ENCODE measurements at places on chromosomes 2 and 18.

GRCh38 chr2:26976237-26976636 lies 5.8 kb downstream of the MAPRE3 start:
- DNase-seq, result no peak

GRCh38 chr2:20179755-20180594 lies 45.0 kb downstream of the SDC1 start:
- no peak for DNase-seq

GRCh38 chr2:10332402-10333246 lies 29.9 kb downstream of the HPCAL1 start:
- DNase-seq, result no peak

DNA sequence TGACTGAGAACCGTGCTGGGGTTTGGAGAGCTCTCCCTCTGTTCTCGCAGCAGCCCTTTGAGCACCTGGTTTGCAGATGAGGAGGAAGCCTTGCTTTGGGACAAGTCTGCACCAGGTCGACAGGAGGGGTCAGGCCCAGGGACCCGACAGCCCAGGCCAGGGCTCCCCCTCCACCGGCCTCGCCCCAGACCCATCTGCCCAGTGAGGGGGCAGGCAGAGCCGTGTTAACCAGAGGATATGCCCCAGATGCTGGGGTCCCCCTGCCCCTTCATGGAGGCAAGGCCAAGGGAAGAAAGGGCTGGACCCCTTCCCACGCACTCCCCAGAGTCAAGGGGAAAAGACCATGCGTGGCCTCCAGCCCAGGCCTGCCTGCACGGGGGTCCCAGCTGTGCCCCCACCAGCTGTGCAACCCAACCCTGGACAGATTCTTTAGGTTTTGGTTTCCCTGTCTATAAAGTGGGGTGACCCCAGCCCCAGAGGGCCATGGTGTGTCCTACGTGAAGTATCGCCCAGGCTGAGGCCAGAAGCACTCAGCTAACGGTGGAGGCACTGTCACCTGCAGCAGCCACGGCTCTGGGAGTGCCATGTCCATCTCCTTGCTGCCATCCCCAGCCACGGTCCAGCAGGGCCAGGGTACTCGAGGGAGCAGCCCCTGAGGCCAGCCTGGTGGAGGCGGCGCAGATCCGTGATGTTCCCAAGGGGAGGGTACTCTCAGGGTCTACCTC lies 4.8 kb upstream of the SNED1 start:
- DNase-seq, result no peak

- DNase-seq, result no peak
Observed at GRCh38 chr2:10003206-10004125, 39.9 kb upstream of the KLF11 start.

DNA sequence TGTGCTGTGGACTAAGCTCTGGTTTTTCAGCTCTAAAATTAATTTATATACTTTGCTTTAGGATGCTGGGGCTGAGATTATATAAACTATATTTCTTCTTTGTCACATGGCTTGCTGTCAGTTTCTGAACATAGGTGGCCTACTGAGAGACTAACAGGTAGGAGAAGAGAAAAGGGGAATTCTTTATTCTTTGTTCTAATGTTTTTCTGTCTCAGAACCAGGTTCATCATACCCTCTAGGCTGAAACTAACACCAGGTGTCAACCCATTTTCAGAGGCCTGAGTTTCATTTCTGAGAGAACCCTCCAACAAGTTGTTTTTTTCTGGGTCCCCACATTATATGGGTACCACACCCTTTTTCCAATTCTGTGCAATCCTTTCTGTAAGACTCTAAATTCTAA lies 843.6 kb downstream of the TRIB2 start:
- DNase-seq, result no peak

GRCh38 chr2:207969249-207969648 lies 56.1 kb downstream of the PLEKHM3 start:
- no peak for DNase-seq

DNA sequence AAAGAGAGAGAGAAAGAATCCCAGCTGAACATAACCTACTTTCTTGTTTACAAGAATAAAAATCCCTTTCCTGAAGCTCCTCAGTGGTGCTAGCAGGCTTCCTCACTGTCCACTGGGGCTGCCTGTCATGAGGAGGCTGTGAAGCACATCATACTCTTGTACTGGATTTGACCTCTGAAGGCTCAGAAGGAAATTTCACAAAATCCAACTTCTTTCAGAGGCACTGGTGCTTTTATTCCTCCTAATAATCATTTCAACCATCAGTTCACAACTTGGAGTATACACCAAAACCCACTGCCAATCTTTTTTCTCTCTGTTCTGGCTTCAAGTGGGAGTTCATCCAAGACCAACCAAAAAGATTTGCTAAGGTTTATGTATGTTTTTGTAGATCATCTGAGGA lies 48.5 kb downstream of the TMX3 start:
- no peak for DNase-seq

DNA sequence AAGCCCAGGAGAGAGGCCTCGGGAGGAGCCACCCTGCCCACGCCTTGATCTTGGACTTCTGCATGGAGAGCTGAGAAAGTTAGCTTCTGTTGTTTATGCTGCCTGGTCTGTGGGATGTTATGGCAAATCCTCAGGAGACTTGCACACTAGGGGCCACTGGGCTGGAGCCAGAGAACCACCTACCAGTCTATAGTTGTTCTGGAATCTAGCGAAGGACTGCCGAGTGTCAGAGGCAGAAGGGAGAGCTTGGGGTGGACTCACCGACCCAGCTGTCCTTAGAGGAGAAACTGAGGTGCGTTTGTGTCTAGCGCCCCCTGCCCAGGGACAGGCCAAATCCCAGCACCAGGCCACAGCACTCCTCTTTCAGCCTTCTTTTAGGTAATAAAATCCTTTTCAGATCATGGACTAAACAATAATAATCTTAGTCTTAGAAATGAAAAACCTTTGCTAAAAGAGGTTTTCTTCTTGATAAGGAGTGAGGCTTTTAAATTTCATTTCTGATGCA lies 398.7 kb upstream of the SALL3 start:
- DNase-seq, result no peak

DNA sequence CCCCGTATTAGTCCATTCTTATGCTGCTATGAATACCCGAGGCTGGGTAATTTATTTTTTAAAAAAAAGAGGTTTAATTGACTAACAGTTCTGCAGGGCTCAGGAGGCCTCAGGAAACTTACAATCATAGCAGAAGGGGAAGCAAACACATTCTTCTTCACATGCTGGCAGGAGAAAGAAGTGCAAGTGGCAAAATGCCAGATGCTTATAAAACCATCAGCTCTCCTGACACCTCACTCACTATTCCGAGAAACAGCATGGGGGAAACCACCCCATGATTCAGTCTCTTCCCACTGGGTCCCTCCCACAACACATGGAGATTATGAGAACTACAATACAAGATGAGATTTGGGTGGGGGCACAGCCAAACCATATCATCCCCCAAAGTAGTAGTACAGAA lies 2148.5 kb upstream of the PIK3C3 start:
- DNase-seq, result no peak

GRCh38 chr2:183244300-183244844 lies 120.1 kb downstream of the NUP35 start:
- no peak for DNase-seq

- no peak for DNase-seq
Observed at GRCh38 chr2:102271844-102272243, 39.5 kb upstream of the IL1RL1 start.

GRCh38 chr18:51234117-51235008 lies 36.9 kb upstream of the MEX3C start:
- no peak for DNase-seq

- no peak for DNase-seq
Observed at GRCh38 chr18:79459946-79460480, 64.3 kb downstream of the NFATC1 start.

DNA sequence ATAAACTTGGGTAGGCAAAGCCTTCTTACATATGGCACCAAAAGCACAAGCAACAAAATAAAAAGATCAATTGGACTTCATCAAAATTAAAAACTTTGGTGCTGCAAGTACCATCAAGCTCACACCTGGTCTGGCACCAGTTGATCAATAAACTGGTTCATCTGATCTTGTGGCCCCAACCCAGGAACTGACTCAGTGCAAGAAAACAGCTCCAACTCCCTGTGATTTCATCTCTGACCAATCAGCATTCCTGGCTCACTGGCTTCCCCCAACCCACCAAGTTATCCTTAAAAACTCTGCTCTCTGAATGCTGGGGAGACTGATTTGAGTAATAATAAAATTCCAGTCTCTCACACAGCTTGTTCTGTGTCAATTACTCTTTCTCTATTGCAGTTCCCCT lies 8.4 kb downstream of the EPG5 start:
- no peak for DNase-seq

- DNase-seq, result no peak
Observed at GRCh38 chr18:13495961-13496360, 230.4 kb downstream of the FAM210A start.

DNA sequence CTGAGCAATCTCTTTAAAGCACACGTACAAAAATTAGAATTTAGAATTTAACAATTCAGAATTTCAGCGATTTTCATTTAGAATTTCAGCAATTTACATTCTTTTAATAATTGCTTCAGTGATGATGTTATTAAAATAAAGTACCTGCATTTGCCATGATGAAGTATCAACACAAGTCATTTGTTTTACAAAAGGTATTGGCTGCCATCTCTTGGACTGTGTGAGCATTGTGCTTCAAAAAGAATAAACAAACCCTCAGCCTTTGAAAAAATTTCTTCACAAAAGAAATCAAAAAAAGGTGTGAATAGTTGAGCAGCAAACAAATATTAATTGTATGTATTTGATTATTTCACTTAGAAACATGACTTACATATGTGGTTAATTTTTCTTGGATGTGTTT lies 27.1 kb upstream of the ZC3H15 start:
- DNase-seq, result no peak

DNA sequence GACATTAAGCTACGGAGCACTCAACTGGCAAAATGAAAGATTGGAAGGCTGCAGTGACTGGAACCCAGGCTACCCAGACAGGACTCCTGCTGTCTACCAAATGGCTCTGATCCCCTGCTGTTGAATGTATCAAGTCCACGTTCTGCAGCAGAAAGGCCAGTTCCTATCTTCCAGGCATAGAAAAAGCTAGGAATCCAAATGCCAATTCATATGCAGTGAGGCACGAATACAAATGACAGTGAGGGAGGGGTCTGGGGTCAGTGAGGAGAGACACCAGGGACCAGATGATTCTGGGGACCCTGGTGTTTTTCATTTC lies 5.3 kb downstream of the NRP2 start:
- no peak for DNase-seq

GRCh38 chr2:176106581-176107539 lies at the start of gene HOXD11:
HOXD11 (plus strand) TSS chr2:176107280; CDS start chr2:176107356, 76 bp downstream.
- no peak for DNase-seq

DNA sequence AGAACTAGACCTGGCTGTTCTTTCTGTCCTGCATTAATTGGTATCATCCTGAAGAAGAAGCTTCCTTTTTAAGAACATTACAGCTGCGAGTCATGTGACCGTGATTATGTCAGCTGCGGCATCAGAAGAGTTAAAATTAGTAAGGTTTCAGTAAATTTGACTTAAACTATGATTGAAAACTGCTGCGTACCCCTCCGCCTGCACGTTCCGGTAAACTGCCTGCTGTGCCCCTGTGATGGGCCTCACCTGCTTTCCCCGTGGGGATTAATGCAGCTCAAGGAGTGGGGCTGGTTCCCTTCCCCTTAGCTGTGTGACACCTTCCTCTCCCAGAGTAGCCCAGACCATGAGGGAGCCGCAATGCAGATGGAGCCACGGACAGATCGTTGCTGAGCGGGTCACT lies 36.1 kb upstream of the MYO3B start:
- DNase-seq, result no peak

- DNase-seq, result no peak
Observed at GRCh38 chr2:240626531-240627300, 1.4 kb downstream of the GPR35 start.

DNA sequence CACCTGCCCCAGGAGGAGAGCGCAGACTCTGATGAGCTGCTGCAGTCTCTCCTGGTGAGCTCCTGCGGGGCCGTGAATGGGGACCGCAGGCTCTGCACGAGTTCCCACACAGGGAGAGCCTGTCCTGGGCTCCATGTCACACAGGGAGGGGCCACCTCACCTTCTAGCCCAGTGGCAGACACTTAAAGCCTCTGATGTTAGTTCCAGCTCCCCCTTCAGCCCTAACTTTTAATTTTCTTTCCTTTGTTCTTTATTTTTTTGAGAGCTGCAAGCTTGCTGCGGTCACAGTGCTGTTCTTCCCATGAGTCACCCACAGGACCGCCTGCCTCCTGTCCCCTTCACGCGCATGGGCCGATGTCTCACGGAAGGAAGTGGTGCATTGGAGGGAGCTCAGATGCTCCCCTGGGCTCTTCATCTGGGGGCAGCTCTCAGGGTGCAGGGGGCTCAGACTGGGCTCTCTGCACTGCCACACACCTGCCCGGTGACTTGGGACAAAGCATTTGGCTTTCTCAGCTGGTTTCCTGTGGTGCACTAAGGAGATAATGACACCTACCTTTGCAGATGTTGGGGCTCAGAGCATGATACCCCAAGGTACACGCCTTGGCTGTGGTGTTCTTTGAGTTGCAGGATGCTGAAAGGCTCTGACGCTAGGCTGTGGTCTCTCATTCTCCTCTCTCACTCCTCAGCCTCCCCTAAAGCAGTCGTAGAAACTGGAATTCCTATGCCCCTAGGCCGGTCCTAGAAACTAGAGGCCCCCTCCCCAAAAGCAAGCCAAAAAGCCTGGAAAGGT lies 37.2 kb upstream of the PXDN start:
- DNase-seq, result no peak

- no peak for DNase-seq
Observed at GRCh38 chr2:54228945-54229344, 27.1 kb downstream of the TSPYL6 start.

GRCh38 chr2:39228413-39229209 lies 15.2 kb downstream of the CDKL4 start:
- no peak for DNase-seq

DNA sequence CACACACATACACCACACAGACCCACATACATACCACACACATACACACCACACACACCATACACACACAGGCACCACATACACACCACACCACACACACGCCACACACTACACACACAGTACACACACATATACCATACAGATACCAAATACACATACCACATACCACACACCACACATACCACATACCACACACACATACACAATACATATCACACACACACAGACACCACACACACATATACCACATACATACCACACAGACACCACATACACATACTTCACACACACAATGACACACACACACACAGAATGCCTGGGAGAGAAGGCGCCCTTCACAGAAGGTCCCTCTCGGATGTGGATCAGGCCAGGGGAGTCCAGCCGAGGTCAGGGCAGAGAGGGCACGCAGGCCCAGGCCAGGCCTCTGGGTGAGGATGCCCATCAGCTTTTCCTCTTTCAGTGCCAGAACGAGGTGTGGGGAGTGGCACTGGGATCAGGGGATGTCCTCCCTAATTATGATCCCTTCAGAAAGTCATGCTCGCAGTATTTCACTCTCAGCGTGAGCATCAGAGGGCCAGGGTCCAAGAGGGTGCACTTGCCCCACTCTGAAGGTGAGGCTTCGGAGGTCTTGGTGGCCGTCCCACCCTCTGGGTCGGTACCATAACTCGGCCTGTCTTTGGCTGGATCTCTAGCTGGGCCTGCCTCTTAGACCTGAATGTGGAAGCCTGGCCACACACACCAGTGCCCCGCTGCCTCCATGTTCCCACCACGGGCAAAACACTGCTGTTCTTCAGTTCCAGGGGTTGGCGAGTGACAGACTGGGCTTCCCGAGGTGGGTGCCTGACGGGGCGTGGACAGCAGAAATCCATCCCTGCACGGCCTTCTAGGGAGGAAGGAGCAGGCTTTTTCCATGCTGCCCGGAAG lies 70.6 kb upstream of the ODC1 start:
- no peak for DNase-seq

- no peak for DNase-seq
Observed at GRCh38 chr2:82896117-82896516, 1563.0 kb downstream of the SUCLG1 start.
